WERI-Rb-1 (cell line): ENCODE measurements at places on chromosomes 1 and 21.

DNA sequence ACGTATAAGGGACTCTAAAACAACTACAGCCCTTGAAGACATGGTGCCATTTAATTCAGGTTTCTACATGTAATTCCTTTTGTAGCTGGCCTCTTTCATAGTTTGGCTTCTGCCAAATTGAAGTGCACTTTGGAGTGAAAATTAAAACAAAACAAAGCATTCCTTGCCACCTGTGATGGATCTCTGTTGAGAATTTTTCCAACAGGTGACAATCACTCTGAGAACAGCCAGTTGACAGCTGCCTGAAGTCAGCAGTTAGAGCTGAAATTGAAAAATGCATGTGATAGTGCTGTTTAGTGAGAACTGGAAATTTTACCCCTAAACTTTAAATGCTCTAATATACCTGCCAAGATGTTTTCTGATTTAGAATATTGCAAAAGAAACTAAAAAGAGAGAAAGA lies 134.5 kb downstream of the SNX7 start:
- no peak for DNase-seq

DNA sequence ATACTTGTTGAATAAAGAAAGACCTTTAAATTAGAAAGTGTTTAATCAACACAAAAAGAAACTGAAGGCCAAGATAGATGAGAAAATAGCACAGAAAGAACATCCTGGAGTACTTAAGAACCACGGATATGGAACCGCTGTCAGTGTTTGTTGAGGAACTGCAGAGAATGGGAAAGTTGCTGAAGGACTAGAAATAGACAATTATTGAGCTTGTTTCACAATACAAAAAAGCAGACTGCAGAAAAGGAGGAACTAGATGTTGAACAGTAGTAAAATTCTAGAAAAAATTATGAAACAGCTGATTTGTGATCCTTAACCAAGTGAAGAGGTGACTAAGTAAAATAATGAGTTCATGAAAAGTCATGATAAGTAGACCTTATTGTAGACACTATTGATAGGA lies 29.7 kb downstream of the MYSM1 start:
- DNase-seq, result no peak

DNA sequence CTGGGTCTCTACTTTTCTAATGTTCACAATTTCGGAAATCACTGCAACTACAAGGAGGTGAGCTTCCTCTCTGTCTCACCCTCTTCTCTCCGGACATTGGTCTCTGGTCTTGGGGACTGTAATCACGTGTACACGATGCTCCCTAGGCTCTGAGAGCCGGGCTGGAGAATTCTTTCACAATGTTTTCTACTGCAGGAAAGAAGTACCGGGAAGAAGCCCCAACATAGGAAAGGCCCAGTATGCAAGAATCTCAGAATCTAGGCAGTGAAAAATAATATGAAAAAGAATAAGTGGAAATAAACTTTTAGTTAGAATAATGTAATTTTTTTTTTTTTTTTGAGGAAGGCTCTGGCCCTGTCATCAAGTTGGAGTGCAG lies 13.5 kb upstream of the HJV start:
- no peak for DNase-seq

GRCh38 chr1:229297746-229298145 lies 26.8 kb downstream of the RAB4A start:
- DNase-seq, result no peak

GRCh38 chr1:95852483-95853070 lies 618.6 kb downstream of the RWDD3 start:
- DNase-seq, result no peak

DNA sequence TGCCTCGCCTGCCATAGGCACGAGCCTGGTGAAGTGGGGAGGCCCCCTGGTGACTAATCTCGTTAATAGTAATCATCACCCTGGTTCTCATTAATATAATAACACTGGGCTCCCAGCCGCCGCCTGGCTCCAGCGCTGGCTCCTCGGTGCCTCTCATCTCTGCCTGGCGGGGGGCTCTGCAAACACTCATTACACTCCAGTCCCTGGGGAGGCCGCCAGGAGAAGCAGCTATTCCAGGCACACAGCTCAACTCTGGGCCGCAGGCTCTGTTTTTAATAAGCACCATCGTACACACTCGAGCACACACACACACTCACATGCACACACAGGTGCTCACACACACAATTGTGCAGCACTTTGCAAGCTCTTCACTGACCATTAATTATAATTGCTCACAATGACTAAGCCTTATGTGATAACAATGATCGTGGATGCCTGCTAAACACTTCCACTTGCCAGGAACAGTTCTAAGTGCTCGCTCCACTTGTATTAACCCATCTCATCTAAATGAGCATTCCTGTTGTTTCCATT lies 52.2 kb downstream of the SDC3 start:
- DNase-seq, result no peak

DNA sequence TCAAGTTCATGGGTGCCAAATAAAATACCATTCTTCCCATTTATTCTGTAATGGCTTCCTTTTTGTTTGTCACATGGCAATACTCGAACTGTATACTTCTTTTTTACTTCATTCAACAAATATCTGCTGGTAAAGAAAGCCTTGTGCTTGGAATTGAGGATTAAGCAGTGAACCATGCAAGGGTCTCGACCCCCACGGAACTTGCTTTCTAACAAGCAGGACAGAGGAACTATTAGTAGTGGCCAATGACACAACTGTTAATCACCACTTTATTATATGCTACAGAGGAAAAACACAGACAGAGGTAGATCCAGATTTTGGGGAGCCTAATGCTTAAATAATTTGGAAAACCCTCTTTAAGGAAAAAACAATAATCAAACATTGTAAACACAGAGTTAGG lies 542.2 kb downstream of the DPYD start:
- no peak for DNase-seq

GRCh38 chr1:36199934-36200741 lies 24.1 kb upstream of the THRAP3 start:
- no peak for DNase-seq

DNA sequence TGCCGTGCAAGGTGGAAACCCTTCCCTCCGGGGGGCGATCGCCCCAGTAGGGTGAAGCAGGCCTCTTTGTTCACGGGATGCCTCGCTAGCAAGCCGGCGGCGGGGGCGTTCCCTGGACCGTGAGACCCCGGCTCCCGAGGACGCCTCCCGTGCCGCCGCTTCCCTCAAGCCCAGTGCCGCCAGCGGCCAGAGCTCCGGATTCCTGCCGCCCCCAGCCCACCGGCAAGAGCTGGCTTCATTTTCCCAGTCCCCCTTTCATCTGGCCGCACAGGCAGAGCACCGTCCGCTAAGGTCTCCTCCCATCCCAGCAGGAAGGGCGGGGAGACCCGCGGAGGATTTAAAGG lies 16.3 kb downstream of the IER5 start:
- DNase-seq, result peak; percentile 39

DNA sequence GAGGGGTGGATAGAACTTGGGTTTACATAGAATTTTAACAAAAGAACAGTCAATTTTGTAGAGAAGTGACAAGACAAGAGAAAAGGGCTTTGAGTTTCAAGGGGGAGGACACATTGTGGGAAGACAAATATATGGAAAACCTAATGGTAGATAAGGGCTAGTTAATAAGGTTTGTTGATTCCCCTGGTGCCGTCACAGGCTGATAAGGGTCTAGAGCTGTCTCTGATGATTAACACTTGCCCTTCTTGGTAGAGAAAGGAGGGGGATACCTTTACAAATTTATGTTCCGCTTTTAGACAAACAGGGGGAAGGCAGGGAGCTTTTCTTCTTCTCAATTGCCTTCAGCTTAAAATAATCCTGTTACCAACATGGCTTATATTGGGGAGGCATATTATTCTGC lies 124.3 kb downstream of the ETS2 start:
- DNase-seq, result no peak

DNA sequence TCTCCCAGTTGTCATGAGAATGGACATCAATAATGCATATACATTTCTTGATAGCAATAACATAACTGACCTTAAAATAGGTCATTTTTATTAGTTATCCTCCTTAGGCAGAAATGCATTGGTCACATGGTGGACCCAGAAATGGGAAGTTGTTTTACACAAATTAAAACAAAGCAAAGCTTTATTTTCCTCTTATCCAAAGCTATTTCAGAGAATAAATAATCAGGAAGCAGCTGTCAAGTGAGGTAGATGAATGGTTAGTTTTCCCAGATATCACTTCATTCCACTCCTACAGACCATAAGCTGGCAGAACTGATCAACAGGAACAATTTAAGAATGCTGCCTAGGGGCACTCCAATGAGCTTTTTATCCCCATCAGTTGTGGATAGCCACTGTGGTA lies 16.0 kb upstream of the OLIG1 start:
- no peak for DNase-seq

DNA sequence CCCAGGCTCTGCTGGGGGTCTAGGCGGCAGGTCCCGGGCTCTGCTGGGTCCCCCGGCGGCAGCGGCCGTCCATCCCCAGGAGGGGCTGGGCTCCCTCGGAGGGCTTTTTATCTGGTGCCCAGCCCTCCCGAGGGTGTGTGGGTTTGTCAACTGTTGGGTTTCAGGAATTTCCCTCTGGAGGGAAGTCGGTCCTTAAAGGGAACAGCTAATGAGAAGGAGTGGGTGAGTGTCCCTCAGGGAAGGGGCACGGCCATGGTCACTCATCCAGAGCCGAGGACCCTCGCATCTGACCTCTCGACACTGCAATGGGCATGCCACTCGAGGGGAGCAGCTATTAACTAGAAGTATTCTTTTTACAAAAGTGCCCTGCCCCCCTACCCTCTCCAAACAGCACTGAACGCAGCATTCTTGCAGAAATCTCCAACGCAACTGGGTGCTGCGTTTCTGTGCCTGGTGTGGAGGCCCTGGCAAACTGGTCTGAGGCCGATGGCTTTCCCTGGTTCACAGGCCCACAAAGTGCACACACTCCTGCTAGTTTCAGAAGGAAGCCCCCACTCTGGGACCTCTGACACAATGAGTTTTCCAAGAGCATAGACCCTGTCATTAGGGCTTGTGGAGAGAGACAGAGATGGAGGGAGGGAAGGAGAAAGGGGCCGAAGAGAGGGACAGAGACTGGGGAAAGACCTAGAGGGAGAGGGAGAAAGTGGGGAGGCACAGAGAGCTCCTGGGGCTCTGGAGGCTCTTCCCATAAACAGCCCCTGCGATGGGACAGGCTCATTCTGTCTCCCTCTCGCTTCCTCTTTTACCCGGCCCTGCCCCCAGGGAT lies 1.0 kb upstream of the TSPEAR start:
- peak; percentile 4 for DNase-seq

DNA sequence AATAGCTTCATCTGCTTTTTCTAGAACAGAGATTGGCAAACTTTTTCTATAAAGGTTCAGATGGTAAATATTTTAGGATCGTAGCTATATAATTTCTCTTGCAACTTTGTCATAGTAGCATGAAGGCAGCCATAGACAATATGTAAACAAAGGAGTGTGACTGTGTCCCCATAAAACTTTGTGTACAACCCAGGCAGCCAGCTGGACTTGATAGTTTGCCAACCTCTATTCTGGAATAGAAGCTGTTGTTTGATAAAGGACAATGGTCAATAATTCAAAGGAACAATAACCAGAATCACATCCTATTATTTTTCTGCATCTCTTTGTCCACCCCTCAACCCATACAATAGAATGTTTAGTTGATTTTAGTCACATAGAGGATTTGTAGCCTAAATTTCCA lies 286.7 kb downstream of the LMX1A start:
- DNase-seq, result no peak

- no peak for DNase-seq
Measured at GRCh38 chr1:59410457-59410856, 113.6 kb downstream of the FGGY start.

DNA sequence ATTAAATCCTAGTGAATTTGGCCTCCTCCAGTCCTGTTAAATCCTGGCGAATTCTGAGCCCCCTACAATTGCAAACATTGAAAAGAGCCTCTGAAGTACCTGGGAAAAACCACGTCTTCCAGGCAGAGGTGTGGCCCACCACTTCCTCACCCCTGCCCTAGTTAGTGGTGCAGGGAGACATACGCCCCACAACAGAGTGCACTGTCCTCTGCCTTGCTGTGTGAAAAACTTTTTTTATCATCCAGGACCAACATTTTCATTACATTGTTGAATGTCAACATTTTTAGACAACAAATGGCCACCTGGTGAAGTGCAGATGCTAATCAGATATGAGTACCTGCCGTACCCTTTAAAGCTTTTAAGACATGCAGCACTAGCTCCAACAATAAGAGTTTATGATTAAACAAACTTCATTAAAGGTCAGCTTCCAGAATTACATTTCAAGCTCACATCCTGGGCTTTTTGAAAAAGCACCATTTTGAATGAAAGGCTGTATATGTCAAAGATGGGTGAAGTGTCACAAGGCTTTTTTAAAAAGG lies 13.6 kb upstream of the TMPRSS2 start:
- DNase-seq, result no peak

GRCh38 chr1:82143108-82143833 lies 342.5 kb downstream of the ADGRL2 start:
- DNase-seq, result no peak

DNA sequence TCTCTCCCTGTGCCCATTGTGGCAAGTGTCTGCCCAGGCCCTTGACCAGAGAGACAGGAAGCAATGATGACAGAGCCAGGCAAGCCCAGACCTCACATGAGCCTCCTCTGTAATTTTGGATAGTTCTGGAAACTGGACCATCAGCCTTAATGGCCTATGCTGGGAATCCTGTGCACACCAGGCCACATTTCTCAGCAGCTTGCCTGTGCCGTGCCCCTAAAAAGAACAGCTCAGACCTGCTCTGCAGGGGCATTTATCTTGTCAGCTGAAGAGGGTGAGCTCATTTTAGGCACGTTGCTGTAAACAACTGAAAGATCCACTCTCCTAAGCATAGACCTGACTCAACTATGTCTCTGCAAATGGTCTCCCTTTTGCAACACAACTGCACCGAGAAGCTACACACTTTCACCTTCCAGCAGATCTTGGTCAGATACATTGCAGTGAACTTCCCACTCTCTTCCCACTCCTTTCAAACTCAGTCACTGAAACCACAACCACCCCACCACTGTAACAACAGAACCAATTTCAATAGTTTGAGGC lies 53.5 kb upstream of the BACH1 start:
- DNase-seq, result no peak

- DNase-seq, result no peak
Measured at GRCh38 chr1:195791796-195792195, 816.4 kb downstream of the KCNT2 start.

- DNase-seq, result no peak
Measured at GRCh38 chr1:9361630-9362260, 69.1 kb downstream of the SPSB1 start.
